Memory B cell (primary cell): ENCODE measurements at places on chromosomes 11 and 22.

DNA sequence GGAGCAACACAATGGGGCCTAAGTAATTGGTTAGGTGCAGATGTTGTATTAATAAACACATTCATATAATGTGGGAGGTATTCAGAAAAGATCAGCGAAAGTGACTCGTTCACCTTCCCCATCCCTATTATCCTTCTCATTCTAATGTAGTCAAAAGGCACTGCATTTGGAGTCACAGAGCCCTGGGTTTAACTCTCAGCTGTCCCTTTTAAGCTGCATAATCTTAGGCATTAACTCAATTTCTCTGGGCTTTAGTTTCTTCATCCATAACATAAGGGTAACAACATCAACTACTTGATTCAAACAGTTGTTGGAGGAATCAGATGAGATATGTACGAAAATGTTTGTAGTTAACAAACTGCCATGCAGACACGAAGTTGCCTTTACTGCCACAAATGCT lies 187.6 kb upstream of the PITPNB start:
- H3K27ac ChIP-seq, result no peak overlapping the region
- no peaks in the 10 kb centered on the region for H3K36me3 ChIP-seq
- no peak overlapping the region for H3K4me3 ChIP-seq

DNA sequence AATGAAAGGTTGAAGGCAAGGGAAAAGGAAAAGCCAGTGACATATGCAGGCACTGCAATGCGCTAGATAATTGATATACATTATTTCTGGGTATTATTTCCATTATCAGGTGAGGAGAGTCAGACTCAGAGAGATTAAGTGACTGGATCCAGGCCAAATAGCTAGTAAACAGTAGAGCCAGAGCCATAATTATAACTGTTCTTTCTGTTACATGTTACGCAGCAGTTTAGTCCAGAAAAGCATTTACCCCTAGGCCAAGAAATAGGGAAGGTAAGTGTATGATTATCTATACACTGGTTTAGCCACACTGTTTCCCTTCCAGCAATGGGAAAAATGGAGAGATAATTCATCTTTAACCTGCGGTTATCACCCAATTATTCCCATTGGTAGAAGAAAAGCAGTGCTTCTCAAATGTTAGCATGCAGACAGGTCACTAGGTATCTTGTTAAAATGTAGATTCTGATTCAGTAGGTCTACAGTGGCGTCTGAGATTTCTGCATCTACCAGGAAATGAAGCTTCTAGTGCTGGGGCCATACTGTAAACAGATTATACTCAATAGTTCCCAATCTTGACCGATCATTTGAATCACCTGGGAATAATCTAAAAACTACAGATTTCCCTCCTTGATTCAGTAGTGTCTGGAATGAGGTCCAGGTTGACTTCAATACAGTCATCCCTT lies 69.4 kb downstream of the RBFOX2 start:
- no peaks in the 10 kb centered on the region for H3K36me3 ChIP-seq
- H3K27ac ChIP-seq, result no peak overlapping the region
- no peak overlapping the region for H3K4me3 ChIP-seq
- DNase-seq, result no peak

- H3K4me1 ChIP-seq, result peaks cover 3% of the 10 kb centered on the region
- no peak for DNase-seq
- H3K4me3 ChIP-seq, result peak overlapping the region; percentile 81
Measured at GRCh38 chr11:85854212-85854556, 999 bp upstream of the CCDC83 start.

DNA sequence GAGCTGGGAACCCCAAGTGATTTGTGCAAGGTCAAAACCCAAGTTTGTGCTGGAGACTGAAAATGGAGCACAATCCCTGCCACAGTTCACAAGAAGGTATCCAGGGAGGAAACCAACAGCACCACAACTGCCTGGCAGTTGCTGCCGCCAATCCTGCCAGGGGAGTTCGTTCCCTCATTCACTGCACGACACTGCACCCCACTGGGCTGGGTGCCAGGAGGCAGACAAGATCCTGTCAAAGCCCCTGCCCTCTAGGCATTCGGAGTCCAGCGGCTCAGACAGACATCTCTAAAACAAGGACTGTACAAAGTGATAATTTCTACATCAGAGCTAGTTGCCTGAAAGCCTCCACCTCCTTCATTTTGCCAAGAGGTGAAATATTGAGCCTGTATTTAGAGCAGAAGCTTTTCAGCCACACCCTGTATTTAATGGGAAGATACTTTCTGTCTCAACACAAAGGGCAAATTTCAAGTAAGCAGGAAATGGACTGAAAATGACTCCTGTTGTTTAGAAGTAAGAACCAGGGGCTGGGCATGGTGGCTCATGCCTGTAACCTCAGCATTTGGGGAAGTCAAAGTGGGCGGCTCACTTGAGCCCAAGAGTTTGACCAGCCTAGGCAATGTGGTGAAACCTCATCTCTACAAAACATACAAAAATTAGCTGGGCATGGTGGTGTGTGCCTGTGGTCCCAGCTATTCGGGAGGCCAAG lies 277.4 kb upstream of the NARS2 start:
- H3K27me3 ChIP-seq, result no peaks in the 10 kb centered on the region
- H3K36me3 ChIP-seq, result no peaks in the 10 kb centered on the region
- no peak overlapping the region for H3K27ac ChIP-seq
- no peak overlapping the region for H3K4me3 ChIP-seq

- no peaks in the 10 kb centered on the region for H3K36me3 ChIP-seq
- H3K27me3 ChIP-seq, result peaks cover 8% of the 10 kb centered on the region
- H3K27ac ChIP-seq, result no peak overlapping the region
- DNase-seq, result no peak
- peaks cover 4% of the 10 kb centered on the region for H3K4me1 ChIP-seq
Measured at GRCh38 chr11:12200279-12200990, 90.0 kb downstream of the MICAL2 start.

GRCh38 chr11:134020598-134020997 lies 48.3 kb upstream of the JAM3 start:
- peaks cover 16% of the 10 kb centered on the region for H3K27me3 ChIP-seq
- peaks cover 2% of the 10 kb centered on the region for H3K4me1 ChIP-seq
- no peaks in the 10 kb centered on the region for H3K36me3 ChIP-seq
- no peak overlapping the region for H3K4me3 ChIP-seq
- no peak for DNase-seq
